ENCODE measurements at places on chromosomes 3 and 15.

DNA sequence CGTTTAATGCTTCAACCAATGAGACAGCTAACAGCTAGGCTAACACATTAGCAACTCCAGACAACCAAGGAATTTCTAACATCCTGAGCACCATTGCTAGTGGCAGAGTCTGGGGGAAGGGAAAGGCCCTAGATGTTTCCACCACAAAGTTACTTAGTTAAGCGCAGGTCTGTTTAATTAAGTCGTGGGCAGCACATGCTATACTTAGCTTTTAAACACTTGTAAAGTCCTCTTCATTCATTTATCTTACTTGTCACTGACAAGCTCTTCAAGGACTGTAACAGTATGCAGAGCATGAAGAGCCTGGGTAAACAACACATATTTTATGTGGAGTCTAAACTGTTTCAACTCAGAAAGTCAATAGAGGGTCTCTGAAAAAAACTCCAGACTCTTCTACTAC, 221.1 kb upstream of the WNT5A start:
- no peak for DNase-seq

DNA sequence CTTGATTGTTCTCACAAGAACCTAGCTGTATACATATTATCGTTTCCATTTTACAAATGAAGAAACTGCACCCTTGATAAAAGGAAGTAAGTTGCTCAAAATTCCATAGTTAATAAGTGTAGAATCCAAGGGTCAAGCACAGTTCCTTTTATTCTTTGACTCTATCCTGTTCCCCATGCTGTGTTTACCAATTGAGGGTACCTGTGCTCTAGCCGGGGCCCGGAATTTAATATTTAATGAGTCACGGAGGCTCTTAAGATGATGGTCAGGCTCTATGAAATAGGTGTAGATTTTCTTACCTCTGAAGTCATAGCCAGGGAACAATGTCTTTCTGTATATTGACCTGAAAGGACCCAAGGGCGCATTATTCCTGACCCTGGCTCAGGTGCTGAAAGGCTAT, 65.2 kb downstream of the LPP start:
- DNase-seq: no peak

GRCh38 chr3:31652296-31652695, 119.6 kb downstream of the STT3B start:
- no peak for DNase-seq

DNA sequence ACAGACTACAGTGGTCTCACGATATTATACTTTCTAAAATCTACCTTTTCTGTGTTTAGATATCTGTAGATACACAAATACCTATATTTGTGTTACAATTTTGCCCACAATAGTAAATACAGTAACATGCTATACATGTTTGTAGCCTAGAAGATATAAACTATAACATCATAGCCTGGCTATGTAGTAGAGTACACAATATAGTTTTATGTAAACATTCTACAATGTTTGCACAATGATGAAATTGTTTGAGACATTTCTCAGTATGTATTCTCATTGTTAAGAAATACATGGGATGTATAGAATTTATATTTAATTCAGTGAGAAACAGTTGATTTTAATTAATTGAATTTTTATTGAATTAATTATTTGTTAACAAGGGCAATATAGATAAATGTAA, 1367.0 kb downstream of the OTOL1 start:
- no peak for DNase-seq

DNA sequence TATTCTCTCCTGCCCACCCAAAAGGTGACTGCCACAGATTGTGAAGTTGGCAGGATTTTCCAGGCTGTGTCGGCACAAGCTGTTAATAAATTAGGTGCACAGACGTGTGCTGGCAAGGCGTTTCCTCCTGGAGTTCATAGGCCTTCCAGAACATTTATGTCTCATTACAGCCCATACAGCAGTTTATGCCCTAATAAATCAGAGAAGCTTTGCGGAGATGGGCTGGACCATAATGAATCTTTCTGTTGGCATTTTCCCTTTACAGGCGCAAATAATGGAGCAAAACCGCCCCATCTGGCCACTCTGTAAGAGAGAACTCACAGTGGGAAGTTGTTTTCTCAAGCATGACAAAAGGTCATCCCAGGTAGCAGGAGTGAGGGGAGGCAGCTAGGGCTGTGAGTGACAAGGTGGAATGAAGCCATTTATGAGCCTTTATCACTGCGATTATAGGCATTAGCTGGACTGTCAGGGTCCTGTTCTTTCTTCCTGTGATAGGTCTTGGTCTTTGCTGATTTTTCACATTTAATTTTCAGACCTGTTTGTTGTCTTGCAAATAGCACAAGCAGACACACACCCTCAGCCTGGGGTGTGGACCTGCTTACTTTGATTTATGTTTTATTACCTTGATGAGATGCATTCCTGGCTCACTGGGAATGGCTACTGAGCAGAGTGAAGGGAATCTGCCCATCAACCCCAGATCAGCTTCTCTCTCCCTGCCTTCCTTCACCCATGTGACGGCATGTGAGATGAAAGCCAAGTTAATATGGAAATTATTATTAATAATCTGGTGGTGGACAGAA, 257.5 kb downstream of the LRTM1 start:
- no peak for DNase-seq

- DNase-seq: no peak
Observed at GRCh38 chr3:188198001-188198400, 44.0 kb downstream of the LPP start.

DNA sequence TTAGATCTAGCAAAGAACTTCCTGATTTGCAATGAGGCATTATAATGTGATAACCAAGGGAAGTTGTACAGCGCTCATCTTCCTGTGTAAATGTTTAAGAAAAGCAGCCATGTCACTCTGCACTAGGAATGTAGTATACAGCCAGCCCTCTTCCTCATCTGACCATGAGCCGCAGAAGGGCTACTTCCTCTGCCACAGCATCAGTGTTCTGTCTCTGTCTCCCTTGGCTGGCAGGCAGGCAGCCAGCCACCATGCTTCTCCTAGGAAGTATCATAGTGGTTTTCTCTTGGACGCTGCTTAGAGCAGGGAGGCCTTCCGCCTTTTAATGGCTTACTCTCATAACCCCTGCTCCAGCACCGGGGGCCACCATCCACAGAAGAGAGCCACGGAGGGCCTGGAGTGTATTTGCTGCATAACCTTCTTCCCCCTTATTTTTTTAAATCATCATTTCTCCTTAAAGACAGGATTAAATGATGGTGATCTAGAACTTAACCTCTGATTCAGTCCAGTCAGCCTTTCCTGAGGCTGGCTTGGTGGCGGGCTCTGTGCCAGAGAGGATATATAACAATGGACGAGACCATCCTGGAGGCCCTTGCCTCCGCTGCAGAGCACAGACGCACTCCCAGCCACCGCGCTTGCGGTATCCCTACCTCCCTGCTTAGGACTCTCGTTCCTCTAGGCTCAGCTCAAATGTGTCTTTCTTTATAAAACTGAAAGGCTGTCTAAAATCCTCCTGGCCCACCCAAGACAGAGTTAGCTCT, 57.3 kb upstream of the PLXNA1 start:
- DNase-seq: no peak

- no peak for DNase-seq
Observed at GRCh38 chr3:146682171-146682570, 77.0 kb upstream of the PLSCR5 start.

All from activated gamma-delta T cell (primary cell).